ENCODE measurements at places on chromosomes 5 and 9.

- H3K4me3 ChIP-seq: no peak overlapping the region
- peaks cover 74% of the 10 kb centered on the region for H3K4me1 ChIP-seq
- H3K27ac ChIP-seq: peak overlapping the region; percentile 96
- no peak for DNase-seq
- no peaks in the 10 kb centered on the region for H3K27me3 ChIP-seq
- no peaks in the 10 kb centered on the region for H3K36me3 ChIP-seq
Observed at GRCh38 chr5:14036947-14037346, 92.5 kb upstream of the DNAH5 start.

GRCh38 chr5:59025734-59026133, 442.9 kb downstream of the RAB3C start:
- peaks cover 32% of the 10 kb centered on the region for H3K4me1 ChIP-seq
- H3K27ac ChIP-seq: peak overlapping the region; percentile 75
- H3K4me3 ChIP-seq: no peak overlapping the region
- no peak for DNase-seq
- H3K36me3 ChIP-seq: peaks cover 5% of the 10 kb centered on the region
- H3K27me3 ChIP-seq: no peaks in the 10 kb centered on the region

- H3K27ac ChIP-seq: no peak overlapping the region
- peaks cover 9% of the 10 kb centered on the region for H3K4me1 ChIP-seq
- no peaks in the 10 kb centered on the region for H3K36me3 ChIP-seq
- DNase-seq: no peak
- H3K27me3 ChIP-seq: no peaks in the 10 kb centered on the region
Observed at GRCh38 chr9:5446451-5447236, 3.7 kb upstream of the CD274 start.

GRCh38 chr5:153467546-153467945, 22.9 kb upstream of the GRIA1 start:
- no peak overlapping the region for H3K4me3 ChIP-seq
- H3K27me3 ChIP-seq: peaks cover 15% of the 10 kb centered on the region
- no peaks in the 10 kb centered on the region for H3K4me1 ChIP-seq
- no peak overlapping the region for H3K27ac ChIP-seq
- no peak for DNase-seq

GRCh38 chr5:5181650-5182324, 41.7 kb downstream of the ADAMTS16 start:
- H3K36me3 ChIP-seq: peaks cover 2% of the 10 kb centered on the region
- H3K27me3 ChIP-seq: no peaks in the 10 kb centered on the region
- peaks cover 54% of the 10 kb centered on the region for H3K4me1 ChIP-seq
- no peak for DNase-seq
- H3K4me3 ChIP-seq: no peak overlapping the region
- H3K27ac ChIP-seq: no peak overlapping the region

All from chondrocyte (in vitro differentiated cells).